CD4-positive, alpha-beta T cell treated with Interleukin-10 for 1 hour (primary cell): ENCODE measurements at places on chromosomes 11 and 22.
A peak's percentile ranks its signal among the peaks of the same experiment; 100 is the strongest.

GRCh38 chr11:121892863-121893262 is 223.2 kb downstream of the BLID start:
- no peak for DNase-seq

- no peak for DNase-seq
These were observed 47.7 kb upstream of the HTATIP2 start for GRCh38 chr11:20315800-20316199.

- no peak for DNase-seq
These were observed 12.3 kb downstream of the MPEG1 start for GRCh38 chr11:59200423-59200746.

GRCh38 chr11:67416416-67417335 is 1.2 kb downstream of the CARNS1 start:
- peak; percentile 88 for DNase-seq

- DNase-seq, result no peak
These were observed 735.1 kb upstream of the CCDC90B start for GRCh38 chr11:84021291-84021690.

- no peak for DNase-seq
These were observed 49.3 kb upstream of the PPP2R1B start for GRCh38 chr11:111815489-111815888.

GRCh38 chr11:44893846-44894617 is 56.7 kb downstream of the TP53I11 start:
- peak; percentile 62 for DNase-seq

DNA sequence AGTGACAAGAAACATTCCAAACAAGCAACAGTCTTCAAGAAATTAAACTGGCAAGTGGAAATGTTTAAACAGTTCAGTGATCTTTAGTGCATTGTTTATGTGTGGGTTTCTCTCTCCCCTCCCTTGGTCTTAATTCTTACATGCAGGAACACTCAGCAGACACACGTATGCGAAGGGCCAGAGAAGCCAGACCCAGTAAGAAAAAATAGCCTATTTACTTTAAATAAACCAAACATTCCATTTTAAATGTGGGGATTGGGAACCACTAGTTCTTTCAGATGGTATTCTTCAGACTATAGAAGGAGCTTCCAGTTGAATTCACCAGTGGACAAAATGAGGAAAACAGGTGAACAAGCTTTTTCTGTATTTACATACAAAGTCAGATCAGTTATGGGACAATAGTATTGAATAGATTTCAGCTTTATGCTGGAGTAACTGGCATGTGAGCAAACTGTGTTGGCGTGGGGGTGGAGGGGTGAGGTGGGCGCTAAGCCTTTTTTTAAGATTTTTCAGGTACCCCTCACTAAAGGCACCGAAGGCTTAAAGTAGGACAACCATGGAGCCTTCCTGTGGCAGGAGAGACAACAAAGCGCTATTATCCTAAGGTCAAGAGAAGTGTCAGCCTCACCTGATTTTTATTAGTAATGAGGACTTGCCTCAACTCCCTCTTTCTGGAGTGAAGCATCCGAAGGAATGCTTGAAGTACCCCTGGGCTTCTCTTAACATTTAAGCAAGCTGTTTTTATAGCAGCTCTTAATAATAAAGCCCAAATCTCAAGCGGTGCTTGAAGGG is 6.0 kb downstream of the MALAT1 start:
- peak; percentile 50 for DNase-seq

GRCh38 chr11:113389272-113389671 is 1.7 kb downstream of the ANKK1 start:
- no peak for DNase-seq

- no peak for DNase-seq
These were observed 117.3 kb downstream of the RASSF10 start for GRCh38 chr11:13126430-13126829.

DNA sequence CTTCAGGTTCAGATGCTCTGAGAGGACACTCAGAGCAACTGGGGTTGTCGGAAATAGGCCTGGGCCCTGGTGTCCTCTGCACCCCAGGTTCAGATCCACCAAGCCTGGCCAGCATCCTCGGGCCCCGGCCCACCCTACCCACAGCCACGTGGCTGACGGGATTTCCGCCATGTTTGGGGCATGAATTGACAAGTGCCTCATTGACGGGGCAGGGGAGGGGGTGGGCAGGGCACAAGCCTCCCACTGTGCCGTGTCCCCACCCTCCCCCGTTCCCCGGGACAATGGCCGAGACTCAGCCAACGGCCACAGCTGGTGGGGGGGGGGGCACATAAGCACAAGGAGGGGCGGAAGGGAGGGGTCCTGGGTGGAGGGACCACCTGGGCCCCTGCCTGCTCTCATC is 8.5 kb downstream of the MYRF start:
- no peak for DNase-seq

GRCh38 chr11:109062445-109062844 is 359.5 kb upstream of the C11orf87 start:
- no peak for DNase-seq

DNA sequence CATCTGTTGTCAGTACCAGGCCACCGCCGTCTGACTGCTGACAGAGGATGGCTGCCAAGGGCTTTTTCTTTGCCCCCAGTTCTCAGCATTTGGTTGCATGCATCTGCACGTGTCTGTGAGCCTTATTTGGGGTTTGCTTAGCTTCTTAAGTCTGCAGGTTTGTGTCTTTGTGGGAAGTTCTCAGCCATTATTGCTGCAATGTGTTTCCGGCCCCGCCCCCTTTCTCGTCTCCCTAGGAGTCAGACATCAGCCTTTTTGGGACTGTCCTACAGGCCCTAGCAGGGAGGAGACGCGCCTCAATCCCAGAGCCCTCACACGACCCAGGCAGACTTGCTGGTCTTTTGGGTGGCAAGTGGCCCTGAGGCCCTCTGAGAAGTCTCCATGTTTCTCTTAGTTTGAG is 8.0 kb downstream of the MOB2 start:
- DNase-seq, result no peak

DNA sequence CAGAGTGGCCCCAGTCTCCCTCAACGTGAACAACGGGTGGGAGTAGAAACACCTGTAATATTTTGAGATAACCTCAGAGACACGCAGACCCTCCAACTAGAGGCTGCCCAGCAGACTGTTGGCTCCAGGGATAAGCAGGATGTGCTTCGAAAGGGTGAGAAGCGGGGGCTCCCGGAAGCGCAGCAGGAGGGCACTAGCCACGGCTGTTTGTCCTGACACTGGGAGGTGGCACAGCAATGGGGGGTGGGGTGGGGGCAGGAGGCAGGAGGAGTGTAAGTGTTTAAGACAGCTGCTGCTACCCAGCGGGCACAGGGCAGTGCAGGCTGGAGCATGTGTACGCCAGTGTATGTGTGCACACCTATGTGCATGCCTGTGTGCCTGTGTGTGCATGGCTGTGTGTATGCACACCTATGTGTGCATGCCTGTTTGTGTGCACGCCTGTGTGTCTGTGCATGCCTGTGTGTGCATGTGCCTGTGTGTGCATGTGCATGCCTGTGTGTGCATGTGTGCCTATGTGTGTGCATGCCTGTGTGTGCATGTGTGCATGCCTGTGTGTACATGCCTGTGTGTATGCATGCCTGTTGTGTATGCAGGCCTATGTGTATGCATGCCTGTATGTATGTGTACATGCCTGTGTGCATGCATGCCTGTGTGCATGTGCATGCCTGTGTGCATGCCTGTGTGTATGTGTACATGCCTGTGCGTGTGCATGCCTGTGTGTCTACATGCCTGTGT is 154.7 kb downstream of the SHANK2 start:
- DNase-seq, result no peak

GRCh38 chr11:114610984-114611944 is 15.7 kb upstream of the NXPE4 start:
- DNase-seq, result no peak

- no peak for DNase-seq
These were observed 7.0 kb downstream of the CD3E start for GRCh38 chr11:118311518-118311917.

DNA sequence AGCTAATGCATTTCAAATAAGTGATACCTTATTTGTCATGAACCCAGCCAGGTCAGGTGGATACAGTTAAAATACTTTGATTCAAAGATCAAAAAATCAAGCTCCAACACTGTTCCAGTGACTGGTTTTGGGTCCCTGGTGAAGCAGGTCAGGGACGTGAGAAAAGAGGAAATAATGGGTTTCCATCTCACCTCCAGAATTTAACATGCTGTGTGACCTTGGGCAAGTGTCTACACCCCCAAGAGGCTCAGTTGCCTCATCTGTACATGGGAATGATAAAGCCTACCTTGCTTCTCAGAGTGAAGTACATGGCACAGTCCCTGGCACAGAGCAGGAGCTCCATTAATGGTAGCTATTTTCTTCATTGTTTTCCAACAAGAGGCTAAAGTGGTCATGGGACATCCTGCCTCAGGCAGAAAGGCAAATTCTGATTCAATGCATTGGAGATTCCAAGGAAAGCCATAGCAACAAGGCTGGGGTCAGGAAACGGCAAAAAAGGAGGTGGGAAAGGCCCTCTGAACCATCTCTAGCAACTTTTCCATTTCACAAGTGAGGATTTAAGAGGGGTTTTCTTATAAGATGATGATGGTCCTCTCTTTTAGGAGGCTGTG is 108.5 kb downstream of the CSNK2A3 start:
- no peak for DNase-seq

DNA sequence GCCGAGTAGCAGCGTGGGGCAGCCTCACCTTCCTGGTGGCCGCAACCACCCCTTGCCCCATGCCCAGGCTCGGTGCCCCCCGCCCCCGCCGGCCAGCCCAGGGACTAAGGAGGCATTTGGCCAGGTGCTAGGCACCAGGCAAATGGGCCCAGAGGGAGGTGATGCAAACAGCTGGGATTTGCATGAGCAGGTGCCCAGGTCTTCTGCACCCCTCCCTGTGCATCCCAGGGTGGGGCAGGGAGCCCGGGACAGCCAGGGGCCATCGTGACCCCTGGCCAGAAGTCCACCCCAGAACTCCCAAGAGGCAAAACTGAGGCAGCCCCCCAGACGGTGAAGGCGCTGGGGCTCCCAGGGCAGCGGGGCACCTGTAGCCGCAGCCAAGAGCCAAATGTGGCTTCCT is 18.1 kb downstream of the TRPM5 start:
- DNase-seq, result no peak

DNA sequence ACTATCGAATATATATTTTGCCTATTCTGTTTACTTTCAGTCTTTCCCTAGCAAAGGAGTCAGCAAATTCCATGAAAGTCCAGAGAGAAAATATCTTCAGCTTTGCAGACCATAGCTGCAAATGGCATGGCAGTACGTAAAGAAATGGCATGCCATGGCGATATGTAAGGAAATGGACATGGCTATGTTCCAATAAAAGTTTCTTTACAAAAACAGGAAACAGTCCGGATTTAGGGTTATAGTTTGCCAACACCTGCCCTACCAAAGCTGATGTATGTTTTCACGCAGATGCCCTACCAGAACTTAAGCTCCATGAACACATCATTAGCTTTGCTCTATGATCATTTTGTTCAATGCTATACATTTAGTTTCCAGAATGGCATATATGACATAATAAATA is 19.5 kb downstream of the KIAA0930 start:
- no peak for DNase-seq

- DNase-seq, result peak; percentile 63
These were observed 93.9 kb downstream of the INSC start for GRCh38 chr11:15208378-15209222.

GRCh38 chr11:128361451-128362020 is 225.8 kb downstream of the ETS1 start:
- DNase-seq, result no peak

DNA sequence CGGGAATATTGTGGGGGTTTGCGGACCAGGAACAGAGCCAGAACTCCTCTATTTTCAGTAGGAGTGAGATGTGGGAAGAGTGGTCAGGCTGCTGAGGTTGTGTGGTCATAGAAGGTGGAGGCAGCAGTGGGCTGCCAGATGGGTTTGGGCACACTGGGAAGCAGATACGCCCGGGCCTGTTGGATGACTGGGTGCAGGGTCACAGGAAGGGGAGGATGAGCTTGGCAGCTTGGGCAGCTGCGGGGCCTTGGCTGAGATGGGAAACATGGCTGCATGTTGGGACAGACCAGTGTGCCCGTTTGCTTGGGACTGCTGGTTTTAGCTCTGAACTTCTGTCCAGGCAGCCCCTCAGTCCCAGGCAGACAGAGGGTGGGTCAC is 11.4 kb downstream of the SHANK3 start:
- DNase-seq, result no peak

GRCh38 chr22:49404576-49405241 is 423.0 kb downstream of the BRD1 start:
- DNase-seq, result no peak

GRCh38 chr11:47111318-47111804 is 65.3 kb downstream of the ARFGAP2 start:
- no peak for DNase-seq

GRCh38 chr22:23065495-23066122 is 4.7 kb upstream of the GNAZ start:
- no peak for DNase-seq

GRCh38 chr22:29268511-29269229 is 602 bp downstream of the EWSR1 start:
- peak; percentile 42 for DNase-seq

GRCh38 chr22:27401321-27401720 is 400.2 kb downstream of the MN1 start:
- no peak for DNase-seq

DNA sequence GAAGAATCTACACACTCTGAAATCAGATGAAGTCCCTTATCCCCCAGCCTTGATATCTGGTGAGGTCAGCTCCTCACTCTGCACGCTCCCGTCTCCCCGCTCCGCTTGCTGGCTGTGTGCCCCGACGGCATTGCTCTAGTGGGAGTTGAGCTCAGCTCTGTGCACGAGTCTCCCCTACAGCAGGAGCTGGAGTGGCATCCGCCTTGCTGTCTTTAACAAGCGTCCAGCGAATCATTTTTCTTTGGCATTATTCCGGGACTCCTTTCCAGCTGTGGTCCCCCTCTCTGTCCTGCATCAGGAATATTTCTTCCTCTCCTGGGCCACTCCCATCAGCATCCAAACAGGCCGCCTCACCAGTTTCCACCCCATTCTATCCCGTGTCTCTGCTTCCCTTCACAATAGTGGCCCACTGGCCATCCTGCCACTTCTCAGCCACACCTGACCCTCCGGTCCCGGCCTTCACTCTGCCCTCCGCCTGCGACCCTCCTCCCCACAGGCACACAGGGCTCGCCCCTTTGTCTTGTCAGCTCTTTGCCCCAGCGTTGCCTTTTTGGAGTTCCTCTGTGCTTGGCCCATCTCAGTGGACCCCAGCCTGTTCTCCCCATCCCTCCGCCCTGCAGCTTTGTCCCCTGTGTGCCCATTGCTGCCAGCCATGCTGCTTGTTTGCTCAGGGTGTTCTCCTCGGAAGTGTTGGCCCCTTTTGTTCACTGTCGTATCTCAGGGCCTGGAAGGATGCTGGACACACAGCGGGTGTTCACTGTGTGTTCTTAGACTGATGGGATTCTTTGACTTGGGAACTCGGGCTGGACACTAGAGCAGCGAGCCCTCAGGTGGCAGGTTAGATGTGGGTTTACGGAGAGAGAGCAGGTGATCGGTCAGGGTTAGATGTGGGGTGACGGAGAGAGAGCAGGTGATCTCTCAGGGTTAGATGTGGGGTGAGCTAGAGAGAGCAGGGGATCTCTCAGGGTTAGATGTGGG is 441.8 kb downstream of the TBC1D22A start:
- no peak for DNase-seq

DNA sequence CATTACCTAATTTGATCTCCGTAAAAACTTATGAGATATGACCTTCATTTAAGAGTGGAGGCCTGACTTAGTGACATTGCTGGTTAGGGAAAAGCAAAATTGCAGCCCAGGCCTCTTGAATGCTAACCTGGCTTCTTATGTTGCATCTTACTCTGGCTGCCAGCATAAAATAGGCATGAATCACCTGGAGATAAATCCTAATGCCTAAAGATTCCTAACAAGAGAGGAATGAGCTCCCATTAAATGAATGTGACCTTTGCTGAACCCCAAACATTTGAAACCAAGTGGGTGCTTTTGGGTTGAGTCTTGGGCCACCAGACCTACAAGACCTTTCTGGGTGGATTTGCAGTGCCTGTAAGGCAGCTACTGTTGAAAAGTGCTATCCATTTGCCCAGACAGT is 1145.6 kb upstream of the TENM4 start:
- DNase-seq, result no peak
